Heart right ventricle (tissue), 16 donors: ENCODE measurements at places on chromosomes 2 and 18. TPM values are rescaled to one million over a fixed set of nuclear protein-coding genes. Genes with fewer than 3 reads are reported as not detected.

Gene ZSWIM2
- not detected for polyA plus RNA-seq

Gene ZNF396
- polyA plus RNA-seq, result 0.52 TPM

Gene KLHL41
- polyA plus RNA-seq, result 32.5 TPM

Gene PLEK
- polyA plus RNA-seq, result 1.2 TPM

Gene ANKRD44
- polyA plus RNA-seq, result 1.1 TPM

Gene EMX1
- polyA plus RNA-seq, result 0.01 TPM

DNA sequence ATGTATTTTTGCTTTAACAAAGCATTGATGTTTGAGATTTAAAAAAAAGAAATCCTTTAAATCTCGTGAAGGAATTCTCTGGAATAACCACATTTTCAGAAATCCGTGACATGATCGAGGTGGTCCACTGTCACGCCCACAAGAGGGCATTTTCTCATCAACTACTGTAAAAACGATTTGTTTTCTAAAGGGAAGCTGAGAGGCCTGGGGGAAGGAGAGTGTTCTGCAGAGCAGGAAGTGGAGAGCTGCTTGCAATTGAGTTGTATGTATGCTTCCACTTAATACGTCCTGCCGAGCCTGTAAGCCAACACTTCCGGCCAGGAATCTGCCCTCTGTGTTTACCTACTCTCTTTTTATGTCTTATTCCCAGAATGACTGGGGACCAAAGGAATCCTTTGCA, 19.4 kb downstream of the KLHL29 start:
- no peak overlapping the region for H3K4me3 ChIP-seq
- H3K27ac ChIP-seq, result no peak overlapping the region
- no peak for DNase-seq
- no peaks in the 10 kb centered on the region for H3K36me3 ChIP-seq

- H3K27ac ChIP-seq, result no peak overlapping the region
- no peaks in the 10 kb centered on the region for H3K4me1 ChIP-seq
- H3K27me3 ChIP-seq, result no peaks in the 10 kb centered on the region
- no peak overlapping the region for H3K4me3 ChIP-seq
- no peaks in the 10 kb centered on the region for H3K36me3 ChIP-seq
Measured at GRCh38 chr2:14923820-14924580, 291.5 kb downstream of the LRATD1 start.

DNA sequence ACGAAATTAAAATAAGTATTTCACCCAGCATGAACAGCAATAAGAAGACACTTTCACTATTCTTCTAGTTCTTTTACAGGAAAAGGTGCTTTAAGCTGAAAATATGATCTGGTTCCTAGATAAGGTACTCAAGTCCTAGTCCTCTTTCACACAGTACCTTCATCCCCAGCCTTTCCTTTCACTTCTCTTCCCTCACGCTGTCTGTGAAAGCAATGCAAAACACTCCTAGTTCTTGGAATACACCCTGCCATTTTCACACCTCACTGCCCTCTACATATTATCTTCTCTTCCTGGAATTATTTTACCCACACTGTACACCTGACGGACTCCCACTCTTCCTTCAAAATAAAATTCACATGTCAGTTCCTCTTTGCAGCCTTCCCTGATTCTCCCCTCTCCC, 82.9 kb downstream of the DNAH7 start:
- no peak for DNase-seq
- no peaks in the 10 kb centered on the region for H3K36me3 ChIP-seq
- no peaks in the 10 kb centered on the region for H3K4me1 ChIP-seq
- no peaks in the 10 kb centered on the region for H3K27me3 ChIP-seq
- no peak overlapping the region for H3K27ac ChIP-seq

DNA sequence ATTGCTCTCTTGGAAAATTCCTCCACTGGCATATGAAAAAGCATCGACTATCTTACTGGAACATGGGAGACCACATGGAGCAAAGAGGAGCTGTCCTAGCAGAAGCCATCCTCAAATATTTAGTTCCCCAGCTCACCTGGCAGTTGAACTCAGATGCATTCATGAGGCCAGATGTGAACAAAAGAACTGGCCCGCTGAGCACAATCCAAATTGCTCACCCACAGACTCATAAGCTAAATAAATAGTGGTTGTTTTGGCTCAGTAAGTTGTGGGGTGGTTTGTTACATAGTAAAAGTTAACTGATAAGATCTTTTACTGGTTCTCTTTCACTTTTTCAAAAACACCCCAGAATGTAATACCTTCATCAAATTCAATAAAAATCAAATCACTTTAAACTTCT, 108.6 kb upstream of the CWC22 start:
- DNase-seq, result no peak
- H3K27ac ChIP-seq, result no peak overlapping the region
- no peak overlapping the region for H3K4me3 ChIP-seq
- H3K4me1 ChIP-seq, result no peaks in the 10 kb centered on the region

GRCh38 chr2:217366966-217367365, 507.1 kb upstream of the TNP1 start:
- no peak overlapping the region for H3K4me3 ChIP-seq
- no peaks in the 10 kb centered on the region for H3K27me3 ChIP-seq
- H3K27ac ChIP-seq, result no peak overlapping the region
- DNase-seq, result no peak
- H3K4me1 ChIP-seq, result peaks cover 21% of the 10 kb centered on the region

DNA sequence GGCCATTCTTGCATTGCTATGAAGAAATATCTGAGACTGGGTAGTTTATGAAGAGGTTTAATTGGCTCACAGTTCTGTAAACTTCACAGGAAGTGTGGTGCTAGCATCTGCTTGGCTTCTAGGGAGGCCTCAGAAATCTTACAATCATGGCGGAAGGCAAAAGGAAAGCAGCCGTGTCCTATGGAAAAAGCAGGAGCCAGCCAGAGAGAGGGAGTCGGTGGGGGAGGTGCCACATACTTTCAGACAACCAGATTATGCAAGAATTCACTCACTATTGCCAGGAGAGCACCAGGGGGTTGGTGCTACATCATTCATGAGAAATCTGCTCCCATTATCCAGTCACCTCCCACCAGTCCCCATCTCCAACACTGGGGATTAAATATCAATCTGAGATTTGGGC, 64.1 kb downstream of the CPS1 start:
- no peak overlapping the region for H3K4me3 ChIP-seq
- DNase-seq, result no peak
- H3K4me1 ChIP-seq, result no peaks in the 10 kb centered on the region
- H3K27ac ChIP-seq, result no peak overlapping the region
- no peaks in the 10 kb centered on the region for H3K36me3 ChIP-seq

DNA sequence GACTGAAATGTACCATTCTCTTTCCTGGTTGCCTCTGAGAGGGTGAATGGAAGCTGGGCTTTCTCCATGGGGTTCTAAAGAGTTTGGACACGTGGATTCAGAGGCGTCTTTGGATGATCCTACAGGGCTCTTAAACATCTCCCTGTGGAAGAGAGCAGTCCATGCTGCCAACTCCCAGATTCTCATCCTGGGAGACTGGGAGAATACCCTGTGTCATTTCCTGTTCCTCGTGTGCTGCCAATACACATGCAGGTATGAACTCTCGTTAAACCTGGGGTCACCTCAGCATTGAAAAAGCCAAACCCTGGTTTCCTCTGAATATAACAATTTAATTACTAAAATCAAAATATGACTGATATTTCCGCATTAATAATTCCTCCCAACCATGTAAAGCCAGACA, 73.3 kb upstream of the NT5C1B start:
- no peak overlapping the region for H3K4me3 ChIP-seq
- DNase-seq, result no peak
- peaks cover 5% of the 10 kb centered on the region for H3K4me1 ChIP-seq
- no peaks in the 10 kb centered on the region for H3K36me3 ChIP-seq
- H3K27me3 ChIP-seq, result no peaks in the 10 kb centered on the region

DNA sequence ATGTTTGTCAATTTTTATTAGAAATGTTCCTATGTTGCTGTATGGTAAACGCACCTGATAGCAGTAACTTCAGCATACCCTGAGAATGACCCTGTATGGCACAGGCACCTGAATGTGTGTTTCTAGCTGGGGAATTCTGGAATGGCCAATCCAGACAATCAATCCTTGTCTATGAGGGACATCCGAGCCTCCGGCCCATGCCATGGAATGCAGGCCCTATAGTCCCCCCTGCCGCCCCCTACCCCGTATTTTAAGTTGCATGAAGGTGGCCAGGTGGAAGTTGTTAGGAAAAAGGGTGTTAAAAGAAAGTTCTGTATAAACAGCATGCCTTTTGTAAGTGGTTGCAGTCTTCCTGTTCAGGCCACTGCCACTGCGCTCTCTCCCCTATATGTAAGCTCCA, 595.9 kb downstream of the DSC3 start:
- no peaks in the 10 kb centered on the region for H3K4me1 ChIP-seq
- DNase-seq, result no peak
- no peak overlapping the region for H3K4me3 ChIP-seq
- H3K27ac ChIP-seq, result no peak overlapping the region
- no peaks in the 10 kb centered on the region for H3K27me3 ChIP-seq
- no peaks in the 10 kb centered on the region for H3K36me3 ChIP-seq

- no peaks in the 10 kb centered on the region for H3K36me3 ChIP-seq
- H3K4me3 ChIP-seq, result no peak overlapping the region
- H3K27me3 ChIP-seq, result no peaks in the 10 kb centered on the region
- no peak for DNase-seq
- no peak overlapping the region for H3K27ac ChIP-seq
Measured at GRCh38 chr18:741931-742512, 29.6 kb upstream of the ENOSF1 start.

DNA sequence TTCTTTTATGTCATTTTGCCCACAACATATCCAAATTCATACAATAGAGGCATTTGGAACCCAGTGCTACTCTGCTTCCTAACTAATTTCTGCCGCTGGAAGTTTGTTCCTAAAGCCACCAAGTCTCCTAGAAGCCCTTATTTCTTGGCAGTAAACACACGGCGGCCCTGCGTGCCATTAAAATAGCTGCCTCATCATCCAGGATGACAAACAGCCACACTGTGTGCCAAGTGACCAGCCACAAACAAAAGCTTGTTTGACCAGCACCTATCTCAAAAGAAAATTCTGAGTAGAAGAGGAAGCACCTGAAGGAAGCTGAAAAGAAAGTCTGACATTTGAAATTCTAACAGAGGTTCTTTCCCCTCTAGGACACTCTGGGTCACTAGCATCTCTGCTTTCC, 64.2 kb downstream of the BCL11A start:
- peak; percentile 59 for DNase-seq
- peaks cover 4% of the 10 kb centered on the region for H3K4me1 ChIP-seq
- H3K27me3 ChIP-seq, result no peaks in the 10 kb centered on the region
- peak overlapping the region; percentile 23 for H3K27ac ChIP-seq
- no peak overlapping the region for H3K4me3 ChIP-seq
- no peaks in the 10 kb centered on the region for H3K36me3 ChIP-seq

DNA sequence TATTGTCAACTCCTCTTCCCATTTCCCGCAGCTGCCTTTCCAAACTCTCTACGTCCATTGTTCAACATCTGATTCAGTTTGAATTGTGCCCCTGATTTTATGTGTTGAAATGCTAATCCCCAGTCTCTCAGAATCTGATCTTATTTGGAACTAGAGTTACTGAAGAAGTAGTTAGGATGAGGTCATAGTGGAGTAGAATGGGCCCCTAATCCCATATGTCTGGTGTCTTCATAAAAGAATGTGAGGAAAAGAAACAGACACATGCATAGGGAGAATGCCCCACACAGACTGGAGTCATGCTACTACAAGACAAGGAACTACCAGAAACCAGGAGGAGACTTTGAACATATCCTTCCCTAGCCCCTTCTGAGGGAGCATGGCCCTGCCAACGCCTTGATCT, 99.2 kb downstream of the LRP1B start:
- H3K36me3 ChIP-seq, result no peaks in the 10 kb centered on the region
- no peak for DNase-seq
- H3K27ac ChIP-seq, result no peak overlapping the region
- H3K27me3 ChIP-seq, result no peaks in the 10 kb centered on the region
- no peak overlapping the region for H3K4me3 ChIP-seq
- H3K4me1 ChIP-seq, result no peaks in the 10 kb centered on the region

- peaks cover 4% of the 10 kb centered on the region for H3K36me3 ChIP-seq
- no peaks in the 10 kb centered on the region for H3K27me3 ChIP-seq
- H3K27ac ChIP-seq, result no peak overlapping the region
- H3K4me3 ChIP-seq, result no peak overlapping the region
- no peaks in the 10 kb centered on the region for H3K4me1 ChIP-seq
Measured at GRCh38 chr2:3243804-3244203, 133.8 kb downstream of the EIPR1 start.

DNA sequence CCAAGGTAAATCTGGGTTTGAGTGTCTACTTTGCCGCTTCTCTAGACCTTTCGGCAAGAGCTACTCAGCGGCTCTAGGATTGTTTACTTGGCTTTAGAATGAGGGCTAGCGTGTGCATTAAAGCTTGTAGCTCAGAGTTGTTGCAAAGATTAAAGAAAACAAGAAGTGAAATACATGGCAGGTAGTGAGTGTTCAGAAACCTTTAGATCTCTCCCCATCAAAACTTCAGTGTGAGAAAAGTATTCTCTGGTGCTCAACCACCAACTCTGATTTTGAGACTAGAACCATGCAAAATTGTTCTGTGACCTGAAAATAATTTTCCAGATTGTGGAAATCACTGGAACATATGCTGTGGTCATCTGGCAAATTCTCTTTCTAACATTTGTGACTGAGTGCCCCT, 512.0 kb downstream of the CMPK2 start:
- no peaks in the 10 kb centered on the region for H3K36me3 ChIP-seq
- H3K27ac ChIP-seq, result no peak overlapping the region
- H3K27me3 ChIP-seq, result no peaks in the 10 kb centered on the region
- no peak for DNase-seq
- H3K4me3 ChIP-seq, result no peak overlapping the region

- H3K4me1 ChIP-seq, result no peaks in the 10 kb centered on the region
- no peaks in the 10 kb centered on the region for H3K36me3 ChIP-seq
- H3K27me3 ChIP-seq, result no peaks in the 10 kb centered on the region
- H3K4me3 ChIP-seq, result no peak overlapping the region
- DNase-seq, result no peak
- no peak overlapping the region for H3K27ac ChIP-seq
Measured at GRCh38 chr18:75240433-75240832, 29.8 kb downstream of the TSHZ1 start.

GRCh38 chr2:202373490-202373889, 2.6 kb upstream of the BMPR2 start:
- H3K27ac ChIP-seq, result no peak overlapping the region
- no peaks in the 10 kb centered on the region for H3K36me3 ChIP-seq
- peaks cover 12% of the 10 kb centered on the region for H3K4me1 ChIP-seq

DNA sequence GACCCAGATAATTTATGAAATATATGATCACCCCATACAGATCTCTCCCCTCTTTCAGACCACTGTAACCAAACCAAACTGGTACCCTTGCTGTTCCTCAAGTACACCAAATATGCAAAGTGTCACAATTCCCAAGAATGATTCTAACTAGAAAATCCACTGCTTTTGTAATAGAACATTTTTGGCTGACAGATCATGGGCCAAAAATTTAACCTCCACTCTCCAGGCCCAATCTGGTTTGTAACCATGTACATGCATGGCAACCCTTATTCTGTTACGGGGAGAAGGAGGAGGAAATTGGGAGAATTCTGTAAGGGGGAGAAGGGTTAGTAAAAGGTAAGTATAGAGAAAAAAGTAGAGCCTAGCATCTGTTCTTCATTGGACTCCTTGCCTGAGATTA, 62.0 kb downstream of the IKZF2 start:
- no peak overlapping the region for H3K27ac ChIP-seq
- no peak overlapping the region for H3K4me3 ChIP-seq
- H3K27me3 ChIP-seq, result no peaks in the 10 kb centered on the region
- H3K36me3 ChIP-seq, result no peaks in the 10 kb centered on the region
